ENCODE measurements at places on chromosomes 1 and 21.

GRCh38 chr1:8251635-8252034 lies 66.3 kb upstream of the SLC45A1 start:
- no peak for DNase-seq

DNA sequence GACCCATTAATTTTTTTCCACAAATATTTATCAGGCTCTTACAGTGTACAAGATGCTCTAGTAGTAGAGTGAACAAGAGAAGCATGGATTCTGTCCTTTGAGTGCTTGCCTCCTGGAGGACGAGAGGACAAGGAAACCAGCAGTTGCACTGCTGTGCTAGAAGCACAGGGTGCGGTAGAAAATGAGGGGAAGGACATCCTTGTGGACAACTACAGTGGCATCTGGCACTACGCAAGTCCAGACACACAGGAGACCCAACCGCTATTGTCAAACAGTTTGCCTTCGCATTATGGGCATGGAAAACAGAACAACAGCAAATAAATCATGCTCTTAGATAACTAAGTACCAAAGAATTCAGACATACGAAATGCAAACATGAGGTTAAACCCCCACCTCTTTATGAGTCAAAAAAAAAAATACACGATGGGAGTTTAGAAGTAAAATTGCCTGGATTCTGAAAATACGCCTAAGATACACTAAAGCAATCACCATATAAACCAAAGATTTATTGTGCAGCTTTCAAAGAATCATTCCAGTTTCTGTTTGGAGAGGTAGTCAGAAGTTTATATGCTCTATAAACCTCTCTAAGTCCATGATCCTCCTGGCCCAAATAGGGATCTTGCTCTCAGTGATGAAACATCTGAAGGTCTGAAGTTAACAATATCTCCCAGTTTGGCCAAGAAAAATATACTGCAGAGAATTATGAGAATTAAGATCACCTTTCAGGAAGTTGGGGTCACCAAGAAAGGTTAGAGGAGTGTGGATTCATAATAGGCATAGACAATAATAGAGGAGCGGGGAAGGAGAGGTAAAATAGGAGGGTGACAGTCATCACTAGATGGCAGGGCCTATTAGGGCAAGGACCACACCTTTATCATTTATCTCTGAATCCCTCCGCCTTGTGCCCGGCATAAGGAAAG lies 307.8 kb downstream of the NFIA start:
- no peak for DNase-seq

- no peak for DNase-seq
These were observed 23.1 kb upstream of the PAXBP1 start for GRCh38 chr21:32794644-32795079.

DNA sequence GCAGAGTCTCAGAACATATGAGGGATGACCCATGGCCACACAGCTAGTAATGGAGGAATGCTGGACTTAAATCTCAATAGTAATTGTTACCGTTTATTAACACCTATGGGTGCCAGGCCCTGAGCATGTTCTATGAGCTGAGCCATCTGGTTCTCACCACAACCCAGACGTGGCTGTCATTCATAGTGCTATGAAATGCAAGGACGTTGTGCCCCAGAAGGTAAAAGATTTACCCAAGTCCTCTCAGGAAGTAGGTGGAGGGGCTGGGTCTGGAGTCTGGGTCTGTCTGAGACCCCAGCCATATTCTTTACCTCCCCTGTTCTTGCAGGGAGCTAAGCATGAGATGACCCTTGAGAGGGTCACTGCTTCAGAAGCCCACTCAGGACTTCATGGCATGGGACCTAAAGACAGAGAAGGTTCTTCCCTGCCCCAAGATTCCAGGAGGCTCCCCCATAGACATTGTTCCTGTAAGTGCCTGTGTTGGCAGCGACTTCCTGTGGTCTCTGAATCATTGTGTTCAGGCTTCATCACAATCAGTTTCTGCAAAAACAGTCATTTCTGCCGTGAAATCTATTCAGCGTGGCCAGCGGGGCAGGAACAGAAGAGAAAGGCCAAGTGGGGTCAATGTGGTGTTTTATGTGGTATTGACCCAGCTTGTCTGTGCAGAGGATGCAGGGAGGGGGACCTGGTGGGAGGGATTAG lies 475.4 kb downstream of the PTPRU start:
- no peak for DNase-seq

GRCh38 chr1:159465191-159465603 lies 25.7 kb downstream of the OR10J1 start:
- no peak for DNase-seq

GRCh38 chr1:24164004-24164403 lies 21.1 kb upstream of the IL22RA1 start:
- DNase-seq, result no peak

- DNase-seq, result no peak
These were observed 31.9 kb upstream of the LHX4 start for GRCh38 chr1:180198196-180198595.

- no peak for DNase-seq
These were observed 765.5 kb upstream of the PRMT6 start for GRCh38 chr1:106290805-106291501.

GRCh38 chr1:30048905-30049304 lies 674.5 kb downstream of the MATN1 start:
- no peak for DNase-seq

DNA sequence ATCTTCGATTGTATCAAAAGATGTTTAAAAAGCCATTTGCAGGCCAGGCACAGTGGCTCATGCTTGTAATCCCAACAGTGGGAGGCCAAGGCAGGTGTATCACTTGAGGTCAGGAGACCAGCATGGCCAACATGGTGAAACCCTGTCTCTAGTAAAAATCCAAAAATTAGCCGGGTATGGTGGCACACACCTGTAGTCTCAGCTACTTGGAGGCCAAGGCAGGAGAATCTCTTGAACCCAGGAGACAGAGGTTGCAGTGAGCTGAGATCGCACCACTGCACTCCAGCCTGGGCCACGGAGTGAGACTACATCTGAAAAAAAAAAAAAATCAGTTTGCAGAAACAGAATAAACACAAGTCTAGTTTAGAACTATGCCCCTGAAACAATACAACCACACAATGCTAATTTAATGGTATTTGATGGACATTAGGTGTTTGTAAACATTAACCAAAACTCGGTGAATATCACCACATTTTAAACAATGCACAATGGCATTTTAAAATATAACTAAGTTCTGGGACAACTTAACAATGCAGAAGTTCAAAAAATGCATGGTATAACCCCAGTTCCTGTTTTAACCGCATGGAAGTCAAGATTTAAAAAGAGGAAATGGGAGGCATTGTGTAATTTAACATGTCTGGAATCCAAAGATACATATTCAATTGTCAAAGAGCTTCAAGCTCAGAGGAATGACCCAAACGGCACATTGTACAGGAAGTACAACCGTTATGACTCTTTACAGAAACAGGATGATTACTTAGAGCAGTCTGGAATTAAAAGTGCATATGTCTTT lies 7.1 kb upstream of the PTTG1IP start:
- no peak for DNase-seq

GRCh38 chr1:205491794-205492193 lies 12.7 kb upstream of the CDK18 start:
- DNase-seq, result no peak

DNA sequence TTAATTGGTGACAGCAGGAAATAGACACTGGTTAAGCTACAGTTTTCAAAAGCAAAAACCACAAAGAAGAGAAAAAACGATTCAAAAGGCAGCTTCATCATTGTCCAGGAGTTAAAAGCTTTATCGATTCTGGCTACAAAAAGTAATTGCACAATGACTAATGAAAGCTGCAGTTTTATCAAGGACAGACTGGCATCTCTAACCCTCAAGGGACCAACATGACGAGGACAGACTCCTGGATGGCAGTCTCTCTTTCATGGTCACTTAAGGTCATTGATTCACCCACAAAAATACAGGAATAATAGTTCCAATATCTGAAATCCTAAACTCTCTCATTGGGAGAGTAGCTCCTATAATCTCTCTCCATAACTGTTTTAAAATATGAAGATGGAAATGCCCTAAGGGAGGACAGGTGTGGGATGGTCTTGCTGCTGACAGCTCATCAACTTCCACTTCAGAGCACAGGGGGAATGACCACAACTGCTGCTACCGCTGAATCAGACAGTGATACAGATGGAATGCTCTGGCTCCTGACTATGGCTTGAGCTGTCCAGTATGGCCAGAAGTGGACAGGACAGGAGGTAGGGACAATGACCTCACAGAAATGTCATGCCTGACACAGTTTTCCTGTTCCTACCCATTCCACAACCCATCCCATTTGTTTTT lies 17.4 kb upstream of the CPLANE2 start:
- no peak for DNase-seq

DNA sequence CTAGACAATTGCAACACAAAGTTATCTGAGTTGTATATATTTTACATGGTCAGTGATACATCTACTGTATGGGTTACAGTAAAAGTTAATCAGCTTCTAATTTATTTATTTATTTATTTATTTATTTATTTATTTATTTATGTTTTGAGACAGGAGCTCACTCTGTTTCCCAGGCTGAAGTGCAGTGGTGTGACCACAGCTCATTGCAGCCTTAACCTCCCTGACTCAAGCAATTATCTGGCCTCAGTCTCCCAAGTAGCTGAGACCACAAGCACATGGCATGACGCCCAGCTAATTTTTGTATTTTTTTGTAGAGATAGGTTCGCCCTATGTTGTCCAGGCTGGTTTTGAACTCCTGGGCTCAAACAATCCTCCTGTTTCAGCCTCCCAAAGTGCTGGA lies 241.6 kb downstream of the PTPRC start:
- no peak for DNase-seq

DNA sequence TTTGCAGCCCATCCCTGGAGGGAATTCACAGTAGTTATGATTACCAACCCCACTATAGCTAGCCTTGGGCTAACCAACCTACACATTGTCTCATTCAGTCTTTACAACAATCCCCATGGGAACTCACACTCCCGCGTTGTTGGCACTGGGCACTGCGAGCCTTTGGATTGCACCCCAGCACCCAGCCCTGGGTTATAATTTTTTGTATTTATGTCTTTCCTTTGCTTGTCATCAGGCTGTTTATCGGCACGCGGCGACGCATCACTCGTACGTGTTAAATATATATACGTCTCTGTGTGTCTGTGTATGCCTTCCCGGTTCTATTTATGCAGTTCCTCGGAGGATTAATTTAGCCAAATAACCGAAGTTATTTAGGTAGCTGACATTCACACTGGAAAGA lies 47.2 kb upstream of the IGSF21 start:
- DNase-seq, result no peak

DNA sequence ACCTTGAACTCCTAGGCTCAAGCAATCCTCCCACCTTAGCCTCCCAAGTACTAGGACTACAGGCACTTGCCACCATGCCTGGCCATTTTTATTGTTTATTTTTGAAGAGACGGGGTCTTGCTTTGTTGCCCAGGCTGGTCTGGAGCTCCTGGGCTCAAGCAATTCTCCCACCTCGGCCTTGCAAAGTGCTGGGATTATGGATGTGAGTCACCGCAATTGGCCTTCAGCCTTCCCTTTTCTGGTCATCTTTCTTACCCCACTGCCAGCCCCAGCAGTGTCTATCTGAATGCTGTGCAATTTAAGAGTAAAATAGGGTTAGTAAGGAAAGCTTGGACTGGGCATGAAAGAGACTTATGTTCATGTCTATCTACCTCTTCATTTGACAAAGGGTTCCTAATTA lies 6.1 kb upstream of the KLF17 start:
- no peak for DNase-seq

DNA sequence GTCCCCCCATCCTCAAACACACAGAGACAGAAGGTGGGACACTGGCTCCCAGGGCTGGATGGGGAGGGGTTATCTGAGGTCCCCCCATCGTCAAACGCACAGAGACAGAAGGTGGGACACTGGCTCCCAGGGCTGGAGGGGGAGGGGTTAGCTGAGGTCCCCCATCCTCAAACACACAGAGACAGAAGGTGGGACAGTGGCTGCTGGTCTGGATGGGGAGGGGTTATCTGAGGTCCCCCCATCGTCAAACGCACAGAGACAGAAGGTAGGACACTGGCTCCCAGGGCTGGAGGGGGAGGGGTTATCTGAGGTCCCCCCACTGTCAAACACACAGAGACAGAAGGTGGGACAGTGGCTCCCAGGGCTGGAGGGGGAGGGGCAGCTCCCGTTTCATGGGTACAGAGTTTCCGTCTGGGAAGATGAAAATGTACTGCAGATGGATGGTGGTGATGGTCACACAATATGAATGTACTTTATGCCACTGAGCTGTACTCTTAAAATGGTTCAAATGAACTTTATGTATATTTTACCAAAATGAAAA lies 69.2 kb downstream of the SCCPDH start:
- no peak for DNase-seq

All from stimulated activated CD4-positive, alpha-beta T cell treated with anti-CD3 and anti-CD28 coated beads, Interleukin-12 subunit alpha, Interleukin-12 subunit beta, amount 100 ng/mL, for 48 hours (primary cell).